Stimulated activated CD4-positive, alpha-beta T cell treated with anti-CD3 and anti-CD28 coated beads, Interleukin-4, amount 100 ng/mL, for 1 hour (primary cell): ENCODE measurements at places on chromosomes 3 and 15.

DNA sequence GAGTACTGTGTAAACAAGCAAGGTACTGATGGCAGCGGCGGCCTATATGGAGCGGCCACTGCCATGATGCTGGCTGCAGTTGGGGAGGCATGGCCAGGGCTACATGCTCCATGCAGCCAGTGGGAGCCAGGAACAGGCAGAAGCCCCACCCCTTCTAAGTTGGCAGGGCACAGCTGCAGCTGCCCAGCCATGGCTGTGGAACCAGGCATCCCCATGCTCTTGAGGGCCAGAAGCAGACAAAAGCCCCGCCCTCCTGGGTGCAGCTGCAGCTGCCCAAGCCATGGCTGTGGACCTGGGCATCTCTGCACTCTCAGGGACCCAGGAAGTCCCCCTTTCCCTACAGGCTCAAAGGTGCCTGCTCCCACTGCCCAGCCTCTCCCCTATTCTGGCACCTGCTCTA is 150.9 kb downstream of the FMN1 start:
- no peak for DNase-seq

DNA sequence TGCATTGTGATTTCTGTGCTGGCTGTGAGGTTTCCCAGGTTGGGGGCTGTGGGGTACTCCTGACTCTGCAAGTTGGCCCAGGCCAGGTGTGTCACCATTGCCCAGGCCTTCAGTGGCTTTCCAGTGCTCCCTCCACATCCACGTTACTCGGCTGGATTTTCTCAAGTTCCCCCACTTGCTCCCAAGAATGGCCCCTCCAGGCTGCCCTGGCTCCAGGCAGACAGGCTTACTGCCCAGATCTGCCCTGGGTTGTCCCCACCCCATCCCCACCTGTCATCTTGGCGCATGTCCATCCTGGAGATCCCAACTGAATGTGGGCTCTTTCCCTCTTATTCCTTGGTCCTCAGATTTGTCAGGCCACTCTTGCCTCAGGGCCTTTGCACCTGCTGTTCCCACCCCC is 3.6 kb downstream of the APBA2 start:
- DNase-seq, result no peak

GRCh38 chr15:90024406-90024805 is 23.3 kb downstream of the ZNF710 start:
- DNase-seq, result no peak

DNA sequence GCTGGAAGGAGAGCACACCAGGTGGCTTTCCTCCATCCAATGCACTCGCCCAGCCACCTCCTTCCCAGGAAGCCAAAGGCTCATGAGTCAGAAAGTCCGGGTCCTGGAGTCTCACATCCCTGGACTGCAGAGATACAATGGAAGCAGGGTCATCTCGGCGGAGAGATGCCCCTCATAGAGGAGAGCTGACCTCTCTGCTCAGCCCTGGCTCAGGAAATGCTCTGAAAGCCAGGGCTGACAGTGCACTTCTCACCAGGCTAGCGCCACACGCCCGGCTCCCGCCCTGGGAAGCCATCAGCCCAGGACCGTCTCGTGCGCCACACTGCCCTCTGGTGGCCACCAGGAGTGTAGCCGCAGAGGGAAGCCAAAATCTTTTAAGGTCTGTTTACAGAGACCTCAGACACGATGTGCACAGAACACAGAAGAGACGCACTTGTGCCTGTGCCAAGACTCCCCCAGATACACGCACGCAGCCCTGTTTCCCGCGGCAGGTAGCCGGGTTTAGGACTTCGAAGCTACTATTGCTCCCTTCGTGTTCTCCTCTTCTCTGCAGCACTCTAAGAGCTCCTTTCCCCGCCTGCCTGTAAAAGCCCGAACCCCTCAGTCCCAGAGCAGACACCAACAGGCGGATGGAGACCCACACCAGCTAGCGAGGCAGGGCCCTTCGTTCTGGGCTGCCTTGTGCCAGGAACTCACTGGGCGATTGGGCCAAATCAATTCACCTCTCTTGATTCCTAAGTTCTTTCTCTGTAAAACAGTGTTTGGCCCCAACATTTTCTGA is 9.7 kb downstream of the NTRK3 start:
- DNase-seq, result peak; percentile 74

DNA sequence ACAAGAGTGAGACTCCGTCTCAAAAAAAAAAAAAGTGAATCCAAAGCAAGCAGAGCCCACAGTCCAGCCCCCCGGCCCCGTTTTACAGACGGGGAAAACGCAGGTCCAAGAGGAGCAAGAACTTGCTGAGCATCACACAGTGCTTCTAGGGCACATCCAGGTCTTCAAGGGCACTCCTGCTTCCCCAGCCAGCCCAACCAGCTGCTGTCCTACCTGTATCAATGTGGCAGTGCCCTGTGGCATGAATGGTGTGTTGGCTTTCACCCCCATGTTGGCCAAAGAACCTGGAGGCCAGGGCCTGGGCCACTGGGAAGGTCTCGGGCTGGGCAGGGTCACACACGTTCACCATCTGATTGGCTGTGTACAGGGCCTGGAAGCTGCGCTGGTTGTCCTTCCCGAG is 4.6 kb downstream of the MAN2C1 start:
- DNase-seq, result no peak

DNA sequence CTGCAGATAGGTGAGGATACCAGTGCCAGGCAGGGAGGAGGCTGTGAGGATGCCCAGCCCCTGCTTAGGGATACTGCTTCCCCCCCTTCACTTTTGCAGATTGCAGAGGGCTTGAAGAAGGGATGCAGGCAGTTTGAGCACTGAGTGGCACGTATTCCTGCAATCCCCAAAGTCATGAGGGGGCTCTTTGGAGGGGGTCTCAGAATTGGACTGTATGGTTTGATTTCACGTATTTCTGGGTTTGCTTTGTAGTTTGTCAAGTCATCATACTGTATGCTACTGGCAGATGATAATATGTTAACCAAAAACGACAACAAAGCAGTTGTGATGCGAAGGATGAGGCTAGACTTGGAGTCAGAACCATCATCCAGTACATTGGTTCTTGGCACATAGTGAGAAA is 28.1 kb downstream of the CHST14 start:
- DNase-seq, result no peak

DNA sequence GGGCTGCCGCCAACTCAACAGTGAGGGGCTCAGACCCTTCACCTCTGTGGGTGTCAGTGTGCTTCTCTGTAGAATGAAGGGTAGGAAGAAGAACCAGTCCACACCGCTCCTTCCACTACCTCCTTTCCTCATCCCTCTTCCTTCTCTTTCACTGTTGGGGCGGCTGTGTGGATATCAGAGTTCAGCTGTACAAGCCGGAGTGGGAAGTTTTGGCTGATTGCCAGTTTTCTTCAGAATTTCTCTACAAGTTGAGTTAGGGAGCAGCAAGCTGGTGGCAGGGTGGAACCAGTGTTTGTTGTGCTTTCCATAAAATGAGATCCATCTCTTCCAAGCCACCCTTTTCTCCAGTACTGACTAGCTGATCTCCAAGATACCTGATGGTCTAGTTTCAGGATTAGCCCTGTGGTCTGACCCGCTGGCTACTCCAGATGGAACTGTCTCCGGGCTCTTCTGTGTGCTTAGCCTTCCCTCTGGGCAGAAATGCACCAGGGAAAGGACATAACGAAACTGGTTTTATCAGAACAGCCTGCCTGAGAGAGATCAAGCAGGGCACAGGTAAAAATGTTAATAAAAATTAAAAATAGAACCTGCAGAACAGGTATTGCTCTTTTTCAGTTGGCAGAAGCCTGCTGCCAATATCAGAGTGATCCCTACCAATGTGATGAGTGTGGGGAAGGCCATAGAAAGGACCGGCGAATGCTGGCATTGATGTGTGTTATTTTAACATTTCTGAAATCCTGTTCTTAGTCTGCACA is 169.9 kb upstream of the TSC22D2 start:
- DNase-seq, result no peak

DNA sequence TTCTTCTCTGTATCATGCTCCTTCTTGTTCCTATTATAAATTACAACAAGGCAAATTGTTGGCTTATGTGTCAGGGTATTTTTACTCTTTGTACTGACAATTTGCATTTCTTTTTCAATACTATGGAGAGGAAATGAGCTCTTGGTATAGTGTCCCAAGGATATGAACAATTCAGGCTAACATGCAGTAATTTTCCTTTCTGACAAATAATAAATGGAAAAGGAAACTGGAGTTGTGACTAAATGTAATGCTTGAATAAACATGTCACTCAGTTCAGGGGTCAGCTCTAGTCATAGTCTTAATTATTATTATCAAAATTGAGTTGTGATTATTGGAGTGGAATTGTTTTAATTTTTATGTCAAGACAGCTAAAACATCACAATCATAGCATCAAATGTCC is 256.0 kb upstream of the ZPLD1 start:
- no peak for DNase-seq
